Gastroesophageal sphincter (tissue), 4 donors: ENCODE measurements at places on chromosomes 1 and 21. TPM values are rescaled to one million over a fixed set of nuclear protein-coding genes. Genes with fewer than 3 reads are reported as not detected.

Gene SFPQ
- 86.4 TPM for total RNA-seq

DNA sequence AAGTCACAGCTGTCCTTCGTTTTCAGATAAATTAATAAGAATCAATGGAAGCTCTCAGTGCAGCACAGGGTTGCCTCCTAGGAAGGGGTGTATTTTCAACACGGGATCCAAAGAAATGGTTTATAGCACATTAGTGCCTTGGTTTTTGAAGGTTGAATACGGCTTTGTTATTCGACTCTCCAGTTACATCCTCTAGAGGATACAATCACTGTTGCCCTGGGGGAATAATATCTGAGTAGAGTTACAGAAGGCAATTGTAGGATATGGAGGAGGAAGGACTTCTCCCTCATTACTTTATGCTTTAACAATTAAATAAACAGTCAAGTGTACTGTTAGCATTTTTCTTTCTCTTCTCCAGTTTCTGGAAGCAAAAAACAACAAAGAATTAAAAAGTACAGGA lies 14.3 kb upstream of the ZNF326 start:
- no peak for ATAC-seq

GRCh38 chr1:156874572-156875340 lies 14.1 kb downstream of the NTRK1 start:
- no peak for ATAC-seq

Gene MYOG
- total RNA-seq, result not detected

- no peak for ATAC-seq
Measured at GRCh38 chr1:145961109-145961424, 3.2 kb upstream of the LIX1L start.

Gene PLPPR5
- not detected for total RNA-seq

GRCh38 chr1:5802606-5803005 lies 189.6 kb downstream of the NPHP4 start:
- ATAC-seq, result no peak
